ENCODE measurements at places on chromosomes 2 and 18.

GRCh38 chr2:45918463-45919159 is 267.1 kb downstream of the PRKCE start:
- DNase-seq, result no peak

DNA sequence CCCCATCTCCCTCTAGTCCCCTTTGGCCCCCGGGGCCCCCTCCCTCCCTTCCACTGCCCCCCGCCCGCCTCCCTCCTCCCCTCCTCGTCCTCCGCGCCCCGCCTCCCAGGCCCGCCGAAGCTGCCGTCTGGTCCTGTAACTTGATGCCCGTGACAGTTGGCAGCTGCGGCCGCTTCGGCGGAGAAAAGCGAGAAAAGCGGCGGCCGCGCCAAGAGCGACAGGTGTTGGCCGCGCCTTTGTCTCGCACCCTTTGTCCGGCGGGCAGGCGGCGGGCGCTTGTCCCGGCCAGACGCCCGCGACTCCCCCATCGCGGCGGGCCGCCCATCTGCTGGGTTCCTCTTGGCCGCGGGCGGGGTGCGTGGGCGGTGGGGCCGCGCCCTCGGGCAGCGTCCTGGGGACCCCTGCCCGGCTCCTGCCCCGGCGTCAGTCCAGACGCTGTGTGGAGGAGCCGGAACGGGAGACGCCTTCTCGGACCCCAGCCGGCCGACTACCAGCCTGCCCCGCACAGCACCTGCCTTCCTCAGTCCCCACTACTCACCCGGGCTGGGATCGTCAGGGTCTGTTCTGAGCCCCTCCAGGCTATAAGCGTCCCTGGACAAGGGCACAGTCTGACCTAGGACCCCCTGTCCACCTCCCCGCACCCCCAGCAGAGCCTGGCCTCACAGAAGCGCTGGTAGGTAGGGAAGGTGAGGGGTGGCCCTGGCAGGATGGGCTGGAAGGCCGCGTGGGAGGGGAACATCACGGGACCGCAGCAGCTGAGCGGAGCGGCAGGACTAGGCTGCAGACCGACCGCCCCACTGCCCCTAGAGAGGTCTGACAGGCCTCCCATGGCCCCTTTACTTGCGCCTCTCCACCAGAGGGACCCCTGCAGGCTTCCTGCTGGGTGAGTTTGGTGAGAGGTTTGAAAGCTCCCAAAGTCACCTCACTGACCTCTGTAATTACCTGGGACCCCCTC is 1.2 kb upstream of the HES6 start:
- no peak for DNase-seq

- no peak for DNase-seq
Observed at GRCh38 chr2:198774576-198774975, 683.2 kb downstream of the SATB2 start.

GRCh38 chr18:56469582-56469981 is 168.8 kb downstream of the TXNL1 start:
- DNase-seq, result no peak

DNA sequence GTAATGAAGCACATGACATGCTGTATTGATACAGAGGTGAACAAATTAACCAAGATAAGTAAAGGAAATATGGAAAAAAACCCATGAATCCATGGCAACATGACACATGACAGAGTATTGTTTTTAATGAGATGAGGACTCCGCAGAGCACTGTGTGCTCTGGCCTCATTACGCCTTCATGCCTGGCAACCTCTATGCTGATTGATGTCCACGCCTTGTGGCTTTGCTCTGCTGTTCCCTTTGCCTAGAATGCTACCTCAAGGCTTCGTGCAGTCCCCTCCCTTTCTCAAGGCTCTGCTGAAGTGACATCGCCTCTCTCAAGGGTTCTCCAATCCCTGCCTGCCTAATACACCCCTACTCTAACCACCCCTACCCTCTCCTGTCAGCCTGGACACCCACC is 8.4 kb downstream of the SIGLEC15 start:
- no peak for DNase-seq

All from AML-193 (cell line).